ENCODE measurements at places on chromosomes 6 and 20.

DNA sequence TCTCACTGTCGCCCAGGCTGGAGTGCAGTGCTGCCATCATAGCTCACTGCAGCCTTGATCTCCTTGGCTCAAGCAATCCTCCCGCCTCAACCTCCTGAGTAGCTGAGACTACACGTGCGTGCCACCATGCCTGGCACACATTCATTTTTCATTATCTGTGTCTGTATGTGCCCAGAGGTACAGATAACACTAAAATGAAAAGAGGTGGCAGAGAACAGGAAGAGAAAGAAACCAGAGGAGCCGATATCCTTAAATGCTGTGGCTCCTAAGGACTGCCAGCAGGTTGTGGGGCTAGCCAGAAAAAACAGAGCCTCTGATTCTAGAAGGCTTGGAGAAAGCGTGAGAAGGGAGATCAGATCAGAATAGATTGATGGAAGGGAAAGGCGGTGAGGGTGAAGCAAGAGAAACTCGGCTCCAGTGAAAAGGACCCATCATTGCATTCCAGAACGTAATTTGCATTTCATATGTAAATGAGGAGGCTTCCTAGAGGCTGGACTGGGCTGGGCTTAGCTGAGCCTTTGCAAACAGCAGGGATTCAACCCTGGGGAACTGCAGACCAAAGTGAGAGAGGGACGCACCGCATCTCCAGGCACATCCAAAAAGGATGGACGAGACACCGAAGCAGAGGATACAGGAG is 64.2 kb downstream of the GCNT2 start:
- DNase-seq: no peak

GRCh38 chr6:2037237-2037926 is 208.0 kb downstream of the GMDS start:
- no peak for DNase-seq

DNA sequence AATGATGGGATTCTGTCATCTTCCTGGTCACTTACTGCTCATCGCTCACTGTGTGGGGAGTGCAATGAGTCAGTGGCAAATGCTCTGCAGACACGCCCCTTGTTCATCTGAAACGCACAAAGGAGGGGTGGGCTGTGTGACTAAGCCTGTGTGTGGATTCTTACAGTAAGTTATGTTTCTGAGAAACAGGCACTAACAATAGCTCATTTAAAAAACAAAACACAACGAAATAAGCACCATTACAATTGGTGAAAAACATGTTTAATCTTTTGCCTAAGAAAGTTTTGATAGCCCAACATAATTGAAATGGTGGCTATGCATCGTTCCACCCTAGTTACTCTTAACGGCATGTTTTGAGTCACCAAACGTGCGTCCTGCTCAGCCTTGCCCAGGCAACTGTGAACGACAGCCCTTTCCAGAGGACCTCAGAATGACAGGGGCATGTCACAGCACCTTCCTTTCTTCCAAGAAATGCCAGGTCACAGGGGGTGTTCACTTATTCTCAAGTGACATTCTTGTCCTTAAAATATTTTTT is 118.4 kb upstream of the SGK1 start:
- DNase-seq: no peak

GRCh38 chr6:20096536-20096935 is 115.7 kb downstream of the MBOAT1 start:
- DNase-seq: no peak

- no peak for DNase-seq
Observed at GRCh38 chr6:112717856-112718255, 370.7 kb downstream of the RFPL4B start.

DNA sequence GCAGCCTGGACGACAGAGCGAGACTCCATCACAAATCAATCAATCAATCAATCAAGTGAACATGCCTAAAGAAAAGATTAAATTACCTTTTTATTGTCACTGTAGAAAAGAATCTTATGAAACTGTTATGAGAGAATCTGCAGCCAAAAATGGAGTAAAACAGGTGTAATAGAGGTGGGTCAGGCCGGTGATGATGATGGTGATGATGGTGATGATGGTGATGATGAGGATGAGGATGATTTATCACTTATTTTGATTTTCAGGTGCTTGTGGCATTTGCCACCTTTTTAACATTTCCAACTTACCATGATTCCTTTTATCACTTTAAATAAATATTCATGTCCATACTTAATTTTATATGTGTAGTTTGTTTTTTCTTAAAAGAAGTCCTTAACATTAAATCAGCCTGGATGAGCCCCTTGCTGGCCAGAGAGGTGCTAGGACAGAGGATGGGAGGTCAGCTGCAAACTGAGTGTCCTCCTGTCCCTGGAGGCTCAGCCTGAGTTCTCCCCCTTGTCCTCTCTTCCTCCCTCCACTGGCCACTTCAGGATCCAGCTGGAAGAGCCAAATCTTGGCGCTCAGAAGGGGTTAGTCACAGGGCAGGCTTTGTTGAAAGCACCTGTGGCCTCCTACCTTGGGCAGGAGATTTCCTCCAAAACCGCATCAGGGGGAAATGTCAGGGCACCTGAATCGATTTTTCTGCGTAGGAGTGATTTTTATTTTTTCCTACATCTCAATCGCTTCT is 32.6 kb downstream of the SLC2A10 start:
- no peak for DNase-seq

DNA sequence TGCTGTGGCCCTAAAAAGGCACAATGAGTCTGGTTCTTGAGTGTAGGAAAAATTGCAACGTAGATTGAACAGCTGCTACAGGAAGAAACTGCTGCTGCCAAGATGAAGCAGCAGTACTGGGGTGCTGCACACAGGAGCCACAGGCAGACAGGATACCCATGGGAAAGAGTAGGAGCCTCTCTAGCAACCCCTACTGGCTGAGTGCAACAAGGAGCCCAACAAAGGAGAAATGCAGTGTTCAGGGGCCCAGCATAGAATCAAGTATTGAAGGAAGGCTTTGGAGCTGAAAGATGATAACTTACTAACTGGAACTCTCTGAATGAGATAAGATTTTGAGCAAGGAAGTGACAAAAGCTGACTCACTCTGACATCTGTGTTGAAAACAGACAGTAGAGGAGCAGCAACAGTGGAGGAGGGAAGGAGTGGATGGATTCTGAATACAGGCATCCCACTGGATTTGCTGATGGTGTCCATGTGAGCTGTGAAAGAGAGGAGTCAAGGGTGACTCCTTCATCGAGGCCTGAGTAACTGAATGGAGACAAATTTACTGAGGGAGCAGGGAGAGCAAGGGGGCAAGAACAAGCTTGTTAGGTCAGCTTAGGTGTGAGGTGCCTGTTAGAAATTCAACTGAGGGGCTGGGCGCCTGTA is 534.7 kb upstream of the JARID2 start:
- DNase-seq: no peak

- DNase-seq: no peak
Observed at GRCh38 chr6:70520575-70520974, 46.2 kb upstream of the SDHAF4 start.

DNA sequence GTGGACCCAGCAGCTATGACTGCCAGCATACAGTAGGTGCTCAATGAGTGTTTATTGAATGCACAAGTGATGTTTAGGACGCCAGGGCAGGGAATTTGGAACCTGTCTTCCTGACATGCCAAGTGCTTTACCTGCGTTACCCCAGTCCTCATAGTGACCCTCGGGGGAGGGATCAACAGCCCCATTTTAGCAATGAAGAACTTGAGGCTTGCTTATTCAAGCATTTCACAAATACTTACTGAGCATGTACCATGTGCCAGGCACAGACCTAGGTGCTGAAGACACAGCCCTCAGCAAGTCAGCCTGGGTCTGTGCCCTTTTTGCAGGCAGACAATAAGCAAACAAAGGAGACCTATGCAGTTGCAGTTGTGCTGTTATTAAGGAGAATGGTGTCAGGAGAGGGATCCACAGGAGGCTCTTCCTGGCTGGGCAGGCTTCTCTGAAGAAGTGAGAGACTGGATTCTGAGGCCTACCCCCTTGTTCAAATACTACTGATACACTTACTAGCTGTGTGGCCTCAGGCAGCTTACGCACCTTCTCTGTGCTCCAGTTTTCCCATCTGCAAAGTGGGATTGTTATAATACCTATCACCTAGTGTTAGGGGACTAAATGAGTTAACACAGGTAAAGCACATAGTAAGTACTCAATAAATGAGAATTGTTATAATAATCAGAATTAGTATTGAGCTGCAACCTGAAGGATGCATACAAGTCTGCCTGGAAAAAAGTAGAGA is 39.8 kb downstream of the TTLL9 start:
- no peak for DNase-seq

- no peak for DNase-seq
Observed at GRCh38 chr6:16200321-16200883, 38.0 kb upstream of the GMPR start.

GRCh38 chr6:141552463-141552862 is 580.3 kb upstream of the GJE1 start:
- no peak for DNase-seq

GRCh38 chr6:33892581-33893346 is 89.0 kb upstream of the MLN start:
- no peak for DNase-seq

GRCh38 chr20:19975436-19975799 is 41.7 kb upstream of the NAA20 start:
- no peak for DNase-seq

DNA sequence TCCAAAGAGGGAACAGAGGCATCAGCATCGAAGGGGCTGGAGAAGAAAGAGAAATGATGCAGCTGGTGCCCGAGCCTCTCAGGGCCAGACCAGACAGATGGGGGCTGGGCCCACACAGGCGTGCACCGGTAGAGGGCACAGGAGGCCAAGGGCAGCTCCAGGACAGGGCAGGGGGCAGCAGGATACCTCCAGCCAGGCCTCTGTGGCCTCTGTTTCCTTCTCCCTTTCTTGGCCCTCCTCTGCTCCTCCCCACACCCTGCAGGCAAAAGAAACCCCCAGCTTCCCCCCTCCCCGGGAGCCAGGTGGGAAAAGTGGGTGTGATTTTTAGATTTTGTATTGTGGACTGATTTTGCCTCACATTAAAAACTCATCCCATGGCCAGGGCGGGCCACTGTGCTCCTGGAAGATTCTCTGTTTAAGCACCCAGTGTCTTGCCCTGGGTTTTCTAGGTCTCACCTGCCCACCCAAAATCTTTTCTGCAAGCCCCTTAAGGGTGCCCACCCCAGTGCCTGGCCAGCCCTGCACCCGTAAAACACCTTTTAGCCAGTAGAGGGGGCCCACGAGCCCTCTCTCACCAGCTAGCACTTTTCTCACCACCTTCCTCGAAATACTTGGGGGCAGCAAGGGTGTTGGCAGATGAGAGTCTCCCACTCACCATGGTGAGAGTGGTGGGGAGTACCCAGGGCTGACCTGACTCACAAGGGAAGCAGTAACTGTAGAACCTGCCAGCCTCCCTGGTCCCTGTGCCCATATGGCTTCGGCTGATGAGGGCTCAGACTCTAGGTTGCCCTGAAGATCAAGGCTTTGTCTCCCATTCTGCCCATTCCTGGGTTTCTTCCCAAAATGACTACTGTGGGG is 35.7 kb upstream of the ID1 start:
- no peak for DNase-seq

GRCh38 chr6:36867471-36868224 is 7.0 kb downstream of the PPIL1 start:
- DNase-seq: no peak

GRCh38 chr6:35522151-35522550 is 9.5 kb upstream of the TULP1 start:
- DNase-seq: no peak

GRCh38 chr20:35145141-35145564 is 2.0 kb downstream of the EDEM2 start:
- no peak for DNase-seq

GRCh38 chr6:30061858-30062458 is 893 bp downstream of the POLR1H start:
- DNase-seq: no peak

DNA sequence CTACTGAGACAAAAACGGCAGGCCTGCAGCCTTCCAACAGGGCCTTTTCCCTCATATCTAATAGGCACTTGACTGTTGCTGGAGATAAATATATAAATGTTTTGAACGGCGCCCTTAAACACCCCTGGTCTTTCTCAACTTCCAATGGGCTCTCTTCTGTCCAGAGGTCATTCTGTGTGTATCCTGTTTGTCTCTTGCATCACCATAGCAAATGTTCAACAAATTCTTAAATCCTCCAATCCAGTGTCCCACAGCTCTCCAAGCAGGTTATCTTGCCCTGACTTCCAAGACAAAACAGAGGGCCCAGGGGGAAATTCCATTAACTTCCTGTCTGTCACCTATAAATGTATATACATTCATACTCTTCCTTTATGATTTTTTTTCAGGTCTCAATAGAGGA is 62.0 kb downstream of the OR2J2 start:
- no peak for DNase-seq

- no peak for DNase-seq
Observed at GRCh38 chr20:49483696-49484123, 1.2 kb upstream of the KCNB1 start.

DNA sequence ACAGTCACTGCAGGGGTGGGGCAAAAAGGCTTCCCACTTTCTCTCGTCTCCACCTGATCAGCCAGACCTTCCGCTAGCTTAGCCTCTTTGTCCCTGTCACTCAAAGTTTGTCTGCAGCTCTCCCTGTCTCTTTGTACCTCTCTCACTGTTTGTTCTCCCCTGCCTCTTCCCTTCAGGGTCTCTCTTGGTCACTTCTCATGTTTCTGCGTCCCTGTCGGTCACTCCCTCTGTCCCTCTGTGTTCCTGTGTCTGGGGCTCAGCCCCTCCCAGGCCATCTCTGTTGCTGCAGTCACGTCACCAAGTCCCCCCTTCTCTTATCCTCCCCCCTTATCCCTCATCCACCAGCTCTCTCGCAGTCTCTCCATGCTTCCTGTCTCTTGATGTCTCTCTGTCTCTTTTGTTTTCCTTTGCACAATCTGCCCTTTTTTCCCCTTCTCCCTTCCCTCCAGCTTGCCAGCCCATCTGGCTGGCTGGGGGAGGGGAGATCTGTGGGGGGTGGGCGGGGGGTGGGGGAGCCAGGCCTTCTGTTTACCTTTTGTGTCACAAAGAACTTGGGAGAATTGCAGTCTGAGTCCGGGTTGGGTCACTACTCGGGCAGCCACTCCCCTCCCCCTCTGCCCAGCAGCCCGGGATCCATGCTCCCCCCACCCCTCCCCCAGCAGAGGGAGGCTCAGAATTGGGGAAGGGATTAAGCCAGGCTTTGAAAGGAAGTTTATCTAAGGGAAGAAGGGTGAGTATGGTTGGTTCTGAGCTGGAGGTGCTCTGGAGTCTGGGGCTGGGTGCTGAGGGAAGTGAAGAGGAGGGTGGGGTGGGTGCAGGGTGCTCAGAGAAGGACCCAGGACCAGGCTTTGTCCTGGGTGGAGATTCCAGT is 32.3 kb downstream of the FOXP4 start:
- no peak for DNase-seq

DNA sequence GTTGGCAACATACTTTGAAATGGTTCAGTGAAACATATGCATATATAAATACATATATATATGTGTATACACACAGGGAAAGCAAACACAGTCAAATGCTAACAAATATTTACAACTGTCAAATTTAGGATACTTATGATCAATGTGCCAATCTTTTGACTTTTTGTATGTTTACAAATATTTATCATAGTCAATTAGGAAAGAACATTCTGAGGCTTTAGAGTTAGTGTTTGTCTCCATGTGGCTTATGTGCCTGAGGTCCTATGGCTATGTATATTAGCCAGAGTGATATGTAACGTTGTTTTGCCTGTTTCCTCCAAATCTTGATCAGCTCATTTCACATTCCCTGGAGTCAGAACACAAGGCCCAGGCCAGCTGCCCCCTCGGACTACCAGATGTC is 126.5 kb upstream of the MAN1A1 start:
- DNase-seq: no peak

- no peak for DNase-seq
Observed at GRCh38 chr6:105545228-105545920, 142.5 kb upstream of the PREP start.

GRCh38 chr20:53829724-53830521 is 236.3 kb upstream of the ZNF217 start:
- DNase-seq: no peak

Data from esophagus squamous epithelium (tissue), 5 donors.